ENCODE measurements at places on chromosomes 2 and 18.

GRCh38 chr2:224217962-224218347 lies 178.9 kb upstream of the SERPINE2 start:
- DNase-seq: no peak

- DNase-seq: peak; percentile 29
Measured at GRCh38 chr18:62485684-62486083, 37.1 kb upstream of the ZCCHC2 start.

DNA sequence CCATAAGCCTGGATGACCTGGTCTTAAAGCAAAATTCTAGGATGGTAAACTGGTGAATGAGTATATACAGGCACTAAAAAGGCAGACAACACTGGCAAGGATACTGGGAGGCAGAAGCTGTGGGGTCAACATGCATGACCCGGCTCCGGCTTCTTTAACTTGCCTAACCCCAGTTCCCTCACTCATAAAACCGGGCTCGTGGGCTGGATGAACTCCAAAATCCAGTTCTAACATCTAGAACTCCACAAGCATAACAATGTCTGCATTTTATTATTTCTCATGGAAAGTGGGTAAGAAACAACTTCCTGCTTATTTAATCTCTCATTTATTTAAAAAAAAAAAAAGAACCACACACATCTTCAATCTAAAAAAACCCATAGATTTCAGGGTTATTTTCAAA lies 57.3 kb downstream of the FARSB start:
- DNase-seq: no peak

GRCh38 chr18:13440277-13441248 lies 222.0 kb downstream of the LDLRAD4 start:
- no peak for DNase-seq

- DNase-seq: no peak
Measured at GRCh38 chr18:31720867-31721266, 36.5 kb upstream of the B4GALT6 start.
